ENCODE measurements at places on chromosomes 6 and 20.

GRCh38 chr6:105056646-105057045 lies 99.7 kb downstream of the LIN28B start:
- no peak for DNase-seq

DNA sequence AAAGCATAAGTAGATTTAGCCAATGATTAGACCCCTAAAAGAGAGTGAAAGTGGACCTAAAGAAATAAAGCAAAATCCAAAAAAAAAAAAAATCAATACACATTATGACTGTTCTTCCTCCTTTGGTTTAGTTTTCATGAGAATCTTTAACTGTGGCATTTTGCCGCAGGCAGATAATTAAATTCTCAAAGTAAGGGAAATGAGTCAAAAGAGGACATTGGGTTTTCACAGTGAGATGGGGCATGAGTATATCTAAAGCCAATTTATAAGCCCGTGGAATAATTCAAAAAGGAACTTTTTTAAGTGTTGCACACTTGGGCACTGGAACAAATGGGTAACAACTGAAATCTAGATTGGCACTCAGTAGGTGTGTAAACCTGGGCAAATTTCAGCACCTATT lies 230.3 kb downstream of the PKHD1 start:
- no peak for DNase-seq

GRCh38 chr6:32140420-32141046 lies 10.4 kb upstream of the FKBPL start:
- peak; percentile 21 for DNase-seq

DNA sequence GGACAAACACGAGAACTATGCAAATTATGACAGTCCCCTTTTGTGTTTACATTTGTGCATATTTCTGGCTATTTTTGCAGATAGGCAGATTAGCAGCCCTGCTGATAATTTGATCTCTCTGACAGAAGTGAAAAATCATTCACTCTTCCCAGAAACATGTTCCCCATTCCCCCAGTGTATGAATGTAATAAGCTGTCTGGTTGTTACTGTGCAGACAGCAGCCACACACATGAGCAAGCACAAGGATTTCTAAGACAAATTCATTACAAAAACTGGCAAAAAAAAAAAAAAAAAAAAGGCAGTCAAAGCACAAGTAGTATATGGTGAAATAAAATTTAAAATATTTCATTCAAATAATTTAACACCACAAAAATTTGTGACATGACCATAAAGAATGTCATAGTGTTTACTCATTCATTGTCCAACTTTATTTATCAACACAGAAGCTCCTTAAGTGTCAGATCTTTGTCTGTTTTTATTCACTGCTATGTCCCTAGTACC lies 95.5 kb upstream of the VGLL2 start:
- no peak for DNase-seq

GRCh38 chr20:47265984-47266383 lies 90.5 kb downstream of the ZMYND8 start:
- DNase-seq, result no peak

GRCh38 chr6:35181933-35182612 lies 31.7 kb upstream of the SCUBE3 start:
- DNase-seq, result peak; percentile 92

DNA sequence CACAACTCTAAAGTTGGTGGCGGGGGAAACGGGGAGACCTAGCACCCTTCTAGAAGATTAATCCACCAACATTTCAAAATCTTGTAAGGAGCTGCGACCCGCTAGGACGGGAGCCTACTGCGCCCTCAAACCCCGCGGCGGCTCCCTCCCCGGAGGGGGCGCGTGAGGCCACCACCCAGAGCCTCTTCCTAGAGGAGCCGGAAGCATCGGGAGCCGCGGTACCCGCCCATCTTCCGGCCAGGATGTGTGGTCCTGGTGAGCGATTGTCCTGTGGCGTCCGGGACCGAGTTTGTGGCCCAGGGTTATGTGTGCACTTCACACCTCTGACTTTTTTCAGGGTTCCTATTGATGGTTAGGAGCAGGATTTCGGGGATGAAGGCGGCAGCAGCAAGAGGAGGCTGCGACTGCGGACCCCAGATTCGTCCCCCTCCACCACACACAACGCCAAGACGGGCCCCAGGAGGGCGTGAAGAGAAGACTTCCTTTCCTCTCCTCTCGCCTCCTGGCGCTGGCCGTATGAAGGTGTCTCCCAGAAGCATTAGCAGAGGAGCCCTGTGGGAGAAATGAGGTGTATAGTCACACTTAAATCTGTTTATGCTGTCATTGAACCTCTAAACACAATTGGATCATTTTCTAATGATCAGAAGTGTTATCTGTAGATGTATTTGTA lies 10.7 kb downstream of the ZNF165 start:
- DNase-seq, result no peak

- DNase-seq, result no peak
These were observed 132.8 kb downstream of the DOK5 start for GRCh38 chr20:54608039-54608745.

DNA sequence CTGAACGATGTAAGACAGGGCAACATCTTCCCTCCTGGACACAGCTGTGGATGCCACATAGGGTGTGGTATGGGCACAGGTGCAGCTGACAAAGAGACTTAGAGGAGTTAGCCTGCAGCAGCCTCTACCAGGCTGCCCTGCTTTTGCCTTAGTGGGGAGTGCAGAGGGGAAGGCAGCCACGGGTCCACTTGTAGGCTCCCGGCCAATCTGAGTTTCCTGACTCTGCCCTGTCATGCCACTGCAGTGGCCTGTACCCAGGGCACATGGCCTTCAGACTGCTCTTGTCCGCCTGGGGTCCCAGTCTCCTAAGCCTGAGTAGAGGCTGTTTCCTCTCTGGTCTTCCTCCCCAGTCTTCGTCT lies 17.1 kb upstream of the CST9L start:
- DNase-seq, result no peak

DNA sequence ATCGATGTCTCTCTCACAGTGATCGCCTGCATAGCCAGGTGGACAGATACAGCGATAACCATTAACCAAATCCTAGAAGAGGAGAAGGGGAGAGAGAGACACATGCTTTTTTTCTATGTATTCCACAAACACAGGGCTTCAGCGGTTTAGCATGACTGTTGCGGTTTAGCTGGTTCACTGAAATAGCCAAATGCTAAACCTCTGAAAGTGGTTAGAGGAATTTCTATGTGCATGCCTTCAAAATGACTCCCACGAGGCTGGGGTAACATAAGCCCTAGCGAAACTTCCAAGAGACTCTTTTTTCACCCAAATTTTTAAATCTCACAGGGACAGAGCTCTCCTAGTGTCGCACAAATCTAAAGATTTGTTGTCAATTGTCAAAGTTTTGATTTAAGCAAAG lies 25.1 kb downstream of the JAG1 start:
- DNase-seq, result peak; percentile 96

DNA sequence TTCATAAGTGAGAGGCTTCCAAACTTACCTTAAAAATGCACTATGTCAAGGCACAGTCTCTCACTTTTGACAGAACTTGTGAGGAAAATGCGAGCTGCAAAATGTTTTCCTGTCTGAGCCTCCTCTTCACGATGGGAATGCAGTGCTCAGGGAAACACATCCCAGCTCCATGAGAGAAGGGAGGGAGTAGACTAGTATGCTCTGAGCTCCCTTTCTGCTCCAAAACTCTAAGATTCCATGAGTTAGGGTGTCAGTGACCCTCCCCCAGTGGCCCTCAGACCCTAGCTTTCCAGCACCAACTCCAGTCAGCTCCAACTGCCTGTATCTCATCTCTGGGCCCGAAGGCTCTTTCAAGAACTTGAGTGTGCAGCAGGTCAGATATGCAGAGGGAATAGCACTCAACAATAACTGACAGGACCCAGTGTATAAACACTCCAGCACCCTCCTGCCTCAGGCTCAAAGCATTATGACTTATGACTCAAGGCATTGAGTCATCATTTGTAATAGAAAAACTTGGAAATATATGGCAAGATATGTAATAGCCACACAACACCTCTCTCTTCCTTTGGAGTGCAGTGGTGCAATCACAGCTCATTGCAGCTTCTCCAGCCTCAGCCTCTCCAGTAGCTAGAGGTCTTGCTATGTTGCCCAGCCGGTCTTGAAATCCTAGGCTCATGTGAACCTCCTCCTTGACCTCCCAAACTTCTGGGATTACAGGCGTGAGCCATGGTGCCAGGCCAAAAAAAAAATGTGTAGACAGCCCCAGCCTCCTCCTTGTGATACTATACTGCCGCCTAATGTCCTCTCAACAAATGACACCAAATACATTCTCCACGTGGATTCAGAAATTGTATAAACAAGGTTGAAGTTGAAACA lies 16.7 kb upstream of the ENTPD6 start:
- peak; percentile 84 for DNase-seq

GRCh38 chr6:32112431-32112980 lies 3.4 kb upstream of the TNXB start:
- DNase-seq, result no peak

DNA sequence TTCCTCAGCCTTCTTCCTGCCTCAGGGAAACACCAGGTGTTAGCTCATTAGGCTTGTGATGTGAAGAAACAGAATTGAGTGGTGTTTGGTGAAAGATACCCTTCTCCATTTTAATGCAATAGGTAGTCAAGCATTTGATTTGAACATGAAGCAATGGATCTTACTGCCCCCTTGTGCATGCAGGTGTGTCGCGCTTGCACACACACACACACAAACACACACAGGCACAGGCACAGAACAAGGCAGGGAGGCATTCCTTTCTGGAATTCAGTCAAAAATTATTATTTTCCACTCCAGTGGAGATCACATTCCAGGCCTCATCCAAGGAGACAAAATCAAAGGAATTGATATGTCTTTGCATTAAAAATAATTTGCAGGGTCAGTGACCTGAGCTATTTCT lies 667.0 kb upstream of the MARCKS start:
- DNase-seq, result no peak

DNA sequence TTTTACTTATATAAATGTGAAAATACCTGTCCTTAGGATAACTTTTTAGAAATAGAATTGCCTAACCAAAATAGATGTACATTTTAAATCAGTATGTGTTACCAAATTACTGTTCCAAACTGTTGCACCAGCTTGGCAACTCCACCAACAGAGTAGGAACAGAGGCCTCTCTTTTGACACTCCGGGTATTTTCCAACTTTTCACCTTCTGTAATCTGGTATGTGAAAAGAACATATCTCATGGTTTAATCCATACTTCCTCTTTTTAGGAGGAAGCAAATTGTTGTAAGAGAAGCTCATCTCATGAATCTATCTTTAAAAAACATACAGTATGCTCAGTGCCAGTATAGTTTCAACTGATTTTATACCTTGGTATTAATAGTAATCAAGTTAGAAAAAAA lies 24.9 kb downstream of the RNF144B start:
- DNase-seq, result no peak

DNA sequence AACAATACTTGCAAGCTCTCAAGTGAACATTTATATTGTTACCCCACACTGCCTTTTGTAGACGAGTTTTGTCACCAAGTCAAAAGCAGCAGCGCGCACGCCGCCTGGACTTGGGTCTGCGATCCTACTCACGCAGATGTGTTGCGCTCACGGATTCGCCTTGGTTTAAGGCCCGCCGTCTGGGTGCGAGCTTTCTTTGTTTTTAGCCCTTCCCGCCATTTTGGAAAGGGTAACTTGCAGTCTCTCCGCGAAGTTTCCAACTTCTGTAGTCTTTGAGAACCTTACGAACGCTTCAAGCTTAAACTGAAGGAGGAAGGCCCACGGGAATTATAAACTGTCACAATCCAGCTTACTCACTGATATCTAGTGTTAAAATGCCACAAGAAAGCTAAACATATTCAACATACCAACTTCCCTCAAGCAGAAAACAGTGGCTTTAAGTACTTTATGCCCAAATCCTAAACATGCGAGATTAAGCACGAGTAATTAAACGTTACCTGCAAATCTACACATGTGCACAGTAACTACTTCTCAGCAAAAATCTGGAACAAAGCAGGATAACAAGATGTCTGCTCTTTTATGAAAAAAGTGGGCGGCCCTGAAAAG lies 80.4 kb upstream of the BTN3A2 start:
- peak; percentile 71 for DNase-seq

GRCh38 chr6:25233226-25233625 lies 45.9 kb upstream of the CARMIL1 start:
- no peak for DNase-seq

All from fibroblast of upper back skin (primary cell).